Stimulated activated CD4-positive, alpha-beta T cell treated with anti-CD3 and anti-CD28 coated beads, Interleukin-2, amount 100 ng/mL, for 24 hours (primary cell): ENCODE measurements at places on chromosomes 16 and 17.

GRCh38 chr16:53948734-53949430 is 244.9 kb downstream of the FTO start:
- DNase-seq = no peak

DNA sequence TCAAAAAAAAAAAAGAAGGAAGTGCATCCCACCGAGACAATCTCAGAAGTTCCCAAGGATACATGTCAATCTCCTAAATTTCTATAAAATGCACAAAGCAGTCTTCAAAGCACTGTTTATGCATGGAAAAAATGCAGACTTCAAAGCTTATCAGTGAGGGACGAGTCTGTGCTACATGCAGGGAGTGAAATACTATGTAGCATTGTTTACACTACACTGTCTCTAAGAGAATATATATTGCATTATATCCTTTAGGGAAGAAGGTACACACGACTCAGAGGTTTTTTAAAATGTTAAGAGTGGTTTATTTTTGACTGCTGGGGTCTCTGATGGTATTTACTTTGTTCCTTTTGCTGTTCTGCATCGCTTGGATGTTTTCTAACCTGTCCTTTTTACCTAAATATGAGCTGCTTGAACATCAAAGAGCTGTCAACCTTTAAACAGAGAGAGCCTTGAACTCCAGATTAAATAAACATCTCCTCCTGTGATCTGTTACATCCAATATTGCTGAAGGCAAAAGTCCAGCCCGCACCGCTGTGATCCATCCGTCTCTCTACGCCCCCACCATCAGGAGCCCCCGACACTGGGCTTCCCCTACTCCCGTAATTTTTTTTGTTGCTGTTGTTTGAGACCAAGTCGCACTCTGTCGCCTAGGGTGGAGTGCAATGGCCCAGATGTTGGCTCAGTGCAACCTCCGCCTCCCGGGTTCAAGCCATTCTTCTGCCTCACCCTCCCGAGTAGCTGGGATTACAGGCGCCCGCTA is 1.4 kb downstream of the FBXO31 start:
- no peak for DNase-seq

DNA sequence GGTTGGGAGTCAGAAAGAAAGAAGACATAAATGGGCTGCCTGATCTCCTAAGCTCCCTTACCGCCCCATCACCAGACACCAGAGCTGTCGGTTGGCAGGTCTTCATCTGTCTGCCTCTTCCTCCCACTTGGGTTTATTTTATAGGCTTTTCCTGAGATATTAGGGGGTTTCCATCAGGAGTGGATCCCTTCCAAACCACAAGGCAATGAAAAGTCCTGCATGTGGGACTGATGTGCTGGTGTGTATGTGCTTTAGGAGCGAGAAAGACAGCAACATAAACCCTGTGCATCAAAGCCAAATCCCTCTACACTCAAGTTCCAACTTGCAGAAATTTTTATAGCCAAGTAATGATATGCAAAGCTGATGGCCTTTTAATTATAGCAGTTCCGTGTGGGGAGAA is 389.5 kb downstream of the SLC39A11 start:
- DNase-seq = no peak

- no peak for DNase-seq
Observed at GRCh38 chr16:66581246-66581952, 2.1 kb downstream of the CMTM2 start.

- DNase-seq = no peak
Observed at GRCh38 chr17:1492249-1493206, at the start of gene MYO1C. Gene MYO1C (minus strand): TSS chr17:1492686. CDS start chr17:1492487, 199 bp downstream.

DNA sequence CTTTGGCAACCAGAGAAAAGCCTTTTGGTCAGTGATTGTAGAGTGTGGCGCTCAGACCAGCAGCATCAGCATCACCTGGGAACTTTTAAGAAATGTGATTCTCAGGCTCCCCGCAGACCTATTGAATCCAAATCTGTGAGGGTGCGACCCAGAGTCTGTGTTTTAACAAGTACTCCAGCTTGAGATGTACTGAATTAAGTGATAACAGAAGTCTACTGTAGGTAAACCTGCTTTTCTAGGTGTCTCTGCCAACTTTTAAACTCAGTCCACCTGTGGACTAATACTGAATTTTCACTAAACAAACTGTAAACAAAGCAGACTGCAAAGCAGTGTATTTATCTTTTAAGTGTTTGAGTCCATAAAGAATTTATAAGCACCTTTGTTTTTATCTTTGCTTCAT is 43.6 kb downstream of the NUP93 start:
- no peak for DNase-seq

- DNase-seq = no peak
Observed at GRCh38 chr16:67539271-67539670, 10.6 kb downstream of the RIPOR1 start.

- no peak for DNase-seq
Observed at GRCh38 chr17:4747847-4748246, 8.1 kb upstream of the CXCL16 start.

DNA sequence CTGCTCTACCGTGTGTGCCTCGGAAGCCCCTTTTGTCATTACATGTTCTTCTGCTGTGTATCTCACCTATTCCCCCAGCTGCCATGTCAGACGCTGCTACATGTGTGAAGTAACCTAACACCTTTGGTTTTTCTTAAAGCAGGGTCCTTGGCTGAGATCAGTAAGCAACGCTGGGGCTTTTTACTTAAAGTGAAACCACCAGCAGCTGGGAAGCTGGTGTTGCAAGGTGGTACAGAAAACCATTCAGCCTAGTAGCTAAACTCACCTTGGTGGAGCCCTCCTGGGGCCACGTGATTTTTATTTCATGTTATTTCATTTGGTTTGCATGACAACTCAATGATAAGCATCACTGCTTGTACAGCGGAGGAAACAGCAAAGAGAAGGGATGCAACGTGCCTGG is 62.6 kb downstream of the PLCG2 start:
- no peak for DNase-seq

- no peak for DNase-seq
Observed at GRCh38 chr17:5429191-5429887, 9.4 kb downstream of the RPAIN start.

DNA sequence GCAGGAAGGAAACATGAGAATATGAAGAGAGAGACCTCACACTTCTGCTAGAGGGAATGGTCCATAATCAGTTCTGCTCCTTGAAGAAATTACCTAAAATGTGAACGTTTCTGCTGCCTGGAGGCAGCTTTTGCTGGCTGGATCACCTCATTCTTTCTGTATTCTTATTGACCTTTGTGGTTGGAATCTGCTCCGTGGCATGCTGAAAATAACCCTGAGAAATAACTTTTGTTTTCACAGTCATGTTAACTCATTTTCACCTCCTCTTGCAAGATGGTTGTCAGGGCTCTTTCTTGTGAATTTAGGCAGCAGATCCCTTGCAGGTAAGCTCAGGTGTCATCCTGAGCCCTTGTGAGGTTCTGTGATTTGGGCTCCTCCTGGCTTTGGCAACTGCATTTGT is 70.2 kb downstream of the IRF8 start:
- no peak for DNase-seq

DNA sequence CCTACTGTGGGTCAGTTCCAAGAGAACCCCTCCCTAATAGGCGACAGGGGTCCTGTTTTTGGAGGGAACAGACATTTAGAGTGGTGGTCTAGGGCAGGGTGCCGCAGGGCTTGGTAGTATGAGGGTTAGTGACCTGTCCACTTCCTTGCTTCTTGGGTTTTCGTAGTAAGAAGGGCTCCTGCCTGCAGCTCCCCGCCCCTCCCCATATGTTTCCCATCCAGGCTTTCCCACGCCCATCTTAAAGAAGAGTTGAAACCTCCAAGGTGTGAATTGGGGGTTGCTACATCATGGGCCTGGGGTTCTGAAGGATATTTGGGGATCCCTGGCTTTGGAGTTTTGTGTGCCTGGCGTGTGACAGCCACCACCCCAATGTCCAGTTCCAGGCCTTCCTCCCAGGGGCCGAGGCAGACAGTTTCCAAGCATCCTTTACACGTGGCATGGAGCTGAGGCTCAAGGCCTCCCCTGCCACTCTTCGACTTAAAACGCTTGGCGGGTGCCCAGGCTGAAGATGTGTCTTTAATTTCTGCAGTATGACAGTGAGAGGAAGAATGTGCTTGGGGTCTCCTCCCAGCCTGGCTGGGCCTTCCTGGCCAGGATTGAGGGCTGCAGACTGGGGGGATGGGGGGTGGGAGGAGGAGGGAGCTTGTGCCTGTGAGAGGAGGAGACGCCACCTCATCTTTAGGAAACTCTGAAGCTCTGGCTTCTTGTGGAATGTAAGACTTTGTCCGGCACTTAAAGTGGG is 2.3 kb upstream of the COL1A1 start:
- DNase-seq = no peak

- no peak for DNase-seq
Observed at GRCh38 chr17:57574040-57574513, 171.0 kb downstream of the CCDC182 start.

DNA sequence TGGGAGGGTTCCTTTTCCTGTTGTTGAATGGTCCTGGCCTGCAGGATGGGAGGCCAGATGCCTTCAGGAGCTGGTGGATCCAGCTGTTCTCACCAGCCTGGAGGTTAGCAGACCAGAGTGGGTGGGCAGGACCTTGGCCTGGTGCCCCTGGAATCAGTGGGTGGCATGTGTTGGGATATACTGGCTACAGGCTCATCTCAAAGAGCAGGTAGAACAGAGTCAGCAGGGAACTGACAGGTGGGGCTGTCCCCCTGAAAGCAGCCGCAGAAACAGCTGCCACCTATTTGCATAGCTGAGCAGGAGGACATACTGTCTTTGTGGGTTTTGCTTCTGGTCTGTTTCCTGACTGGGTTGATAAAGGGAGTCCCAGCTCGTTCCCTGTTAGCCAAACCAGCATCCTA is 144.1 kb downstream of the RAB11FIP4 start:
- peak; percentile 31 for DNase-seq

DNA sequence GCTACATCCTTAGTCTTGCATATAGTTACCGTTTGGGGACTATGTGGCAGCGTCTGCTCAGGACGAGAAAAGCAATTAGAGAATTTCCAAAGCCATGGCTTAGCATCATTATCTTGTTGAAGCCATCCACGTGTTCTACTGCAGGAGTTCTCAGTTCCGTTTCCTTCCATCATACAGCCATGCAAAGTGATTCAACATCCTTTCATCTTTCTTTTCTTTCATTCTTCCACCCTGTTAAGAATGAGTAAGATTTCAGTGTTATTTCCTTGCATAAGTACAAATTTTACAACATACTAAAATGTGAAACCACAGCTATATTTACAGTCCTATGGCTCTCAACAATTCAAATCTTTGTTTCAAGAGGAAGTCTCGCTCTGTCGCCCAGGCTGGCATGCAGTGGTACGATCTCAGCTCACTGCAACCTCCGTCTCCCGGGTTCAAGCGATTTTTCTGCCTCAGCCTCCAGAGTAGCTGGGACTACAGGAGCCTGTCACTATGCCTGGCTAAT is 3.8 kb downstream of the MARF1 start:
- peak; percentile 36 for DNase-seq

DNA sequence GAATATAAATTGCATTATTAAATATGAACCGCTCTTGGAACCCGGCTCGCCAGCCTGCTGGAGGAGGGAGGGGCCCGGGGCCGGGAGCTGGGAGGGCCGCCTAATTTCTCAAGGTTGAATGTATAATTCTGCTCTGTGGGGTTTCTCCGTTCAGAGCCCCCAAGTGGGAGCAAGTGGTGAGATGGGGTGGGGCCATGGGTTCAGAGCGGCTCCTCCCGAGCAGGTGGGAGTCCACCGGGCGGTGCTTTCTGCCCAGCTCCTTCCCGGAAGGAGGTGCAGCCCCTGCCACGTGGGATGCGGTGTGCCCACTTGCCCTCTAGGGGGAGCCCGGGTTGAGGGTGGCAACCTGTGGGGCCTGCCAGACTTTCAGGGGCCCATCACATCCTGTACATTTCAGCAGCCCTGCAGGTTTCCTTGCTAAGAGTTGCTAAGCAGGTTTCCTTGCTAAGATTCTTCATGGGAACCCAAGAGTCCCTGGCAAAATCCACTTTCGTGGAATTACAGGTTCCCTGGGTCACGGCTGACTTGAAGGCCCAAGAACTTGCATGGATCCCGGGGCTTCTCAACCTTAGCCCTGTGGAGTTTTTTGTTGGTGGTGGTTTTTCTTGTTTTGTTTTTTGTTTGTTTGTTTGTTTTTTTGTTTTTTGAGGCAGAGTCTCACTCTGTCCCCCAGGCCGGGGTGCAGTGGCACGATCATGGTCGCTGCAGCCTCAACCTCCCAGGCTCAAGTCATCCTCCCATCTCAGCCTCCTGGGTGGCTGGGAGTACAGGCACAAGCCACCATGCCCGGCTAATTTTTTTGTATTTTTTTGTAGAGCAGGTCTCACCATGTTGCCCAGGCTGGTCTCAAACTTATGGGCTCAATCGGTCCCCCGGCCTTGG is 196.7 kb upstream of the GSE1 start:
- DNase-seq = peak; percentile 79

- DNase-seq = no peak
Observed at GRCh38 chr17:75640556-75641119, 7.4 kb downstream of the SMIM5 start.

GRCh38 chr17:16911141-16911937 is 60.6 kb downstream of the TNFRSF13B start:
- DNase-seq = peak; percentile 19

DNA sequence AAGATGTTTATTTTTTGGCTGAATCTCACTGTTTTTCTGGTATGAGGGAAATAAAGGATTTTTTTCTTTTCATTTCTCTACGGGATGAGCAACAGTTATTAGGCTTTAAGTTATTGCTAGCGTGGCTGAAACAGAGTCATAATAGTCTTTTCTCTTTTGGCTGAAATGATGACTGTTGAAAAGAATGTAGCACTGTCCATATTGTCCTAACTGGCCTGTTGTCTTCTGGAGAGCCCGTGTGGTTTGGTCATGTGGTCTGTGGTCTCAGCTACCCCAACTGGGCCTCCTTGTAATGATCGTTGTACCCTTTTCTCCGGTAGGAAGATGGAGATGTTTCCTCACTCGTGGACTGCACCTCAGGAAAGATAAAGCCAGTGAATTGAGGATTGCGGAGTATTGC is 36.6 kb downstream of the EPN2 start:
- no peak for DNase-seq

GRCh38 chr17:66214884-66215528 is 14.2 kb downstream of the APOH start:
- DNase-seq = no peak

- DNase-seq = no peak
Observed at GRCh38 chr16:76228546-76229146, 48.6 kb upstream of the CNTNAP4 start.

- DNase-seq = no peak
Observed at GRCh38 chr17:35555691-35556090, 4.9 kb downstream of the SLFN14 start.

DNA sequence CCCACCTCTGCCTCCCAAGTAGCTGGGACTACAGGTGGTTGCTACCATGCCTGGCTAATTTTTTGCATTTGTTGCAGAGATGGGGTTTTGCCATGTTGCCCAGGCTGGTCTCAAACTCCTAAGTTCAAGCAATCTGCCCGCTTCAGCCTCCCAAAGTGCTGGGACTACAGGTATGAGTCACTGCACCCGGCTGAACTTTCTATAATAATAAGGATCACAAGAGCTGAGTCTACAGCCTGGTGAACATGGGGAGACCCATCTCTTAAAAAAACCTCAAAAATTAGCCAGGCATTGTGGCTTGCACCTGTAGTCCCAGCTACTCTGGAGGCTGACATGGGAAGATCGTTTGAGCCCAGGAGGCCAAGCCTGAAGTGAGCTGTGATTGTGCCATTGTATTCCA is 53.5 kb downstream of the WDR59 start:
- DNase-seq = no peak

- no peak for DNase-seq
Observed at GRCh38 chr16:70760221-70760620, 40.7 kb downstream of the VAC14 start.

GRCh38 chr16:84451781-84452180 is 52.7 kb downstream of the MEAK7 start:
- DNase-seq = no peak

GRCh38 chr17:43994272-43995149 is 9.9 kb upstream of the NAGS start:
- peak; percentile 74 for DNase-seq

- DNase-seq = no peak
Observed at GRCh38 chr16:67111951-67112444, 2.3 kb downstream of the PHAF1 start.
